ENCODE measurements at places on chromosomes 1 and 21. TPM values are rescaled to one million over a fixed set of nuclear protein-coding genes. Genes with fewer than 3 reads are reported as not detected.

Gene KPRP
- not detected for polyA plus RNA-seq

DNA sequence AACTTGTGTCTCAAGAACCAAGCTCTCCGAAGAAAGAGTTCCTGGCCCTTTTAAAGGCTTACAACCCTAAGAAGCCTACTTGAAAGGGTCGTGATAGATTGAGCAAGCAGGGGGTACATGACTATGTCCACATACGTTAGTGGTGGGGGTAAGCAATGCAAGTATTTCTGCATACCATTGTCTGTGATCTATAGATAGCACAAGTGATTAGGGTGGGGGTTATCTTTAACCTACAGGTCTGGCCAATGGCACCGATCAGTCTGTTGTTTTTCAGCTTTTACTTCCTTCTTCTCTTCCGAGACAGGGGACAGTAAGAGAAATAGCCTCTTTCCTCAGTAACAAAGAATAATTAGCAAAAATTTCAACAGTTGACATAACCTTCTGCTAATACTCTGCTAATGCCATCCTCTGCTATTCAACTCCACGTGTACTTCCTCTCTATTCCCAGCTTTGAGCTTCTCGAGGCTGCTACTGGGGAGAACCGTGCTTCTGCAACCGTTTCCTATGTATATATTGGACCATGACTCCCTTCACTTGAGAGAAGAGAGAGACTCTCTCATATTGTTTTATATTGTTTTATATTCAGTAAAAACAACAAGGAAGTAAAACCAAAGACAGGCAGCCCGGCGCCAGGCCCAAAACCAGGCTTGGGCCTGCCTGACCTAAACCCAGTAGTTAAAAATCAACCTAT lies 727.7 kb upstream of the NCAM2 start:
- DNase-seq = no peak
- H3K4me1 ChIP-seq = no peaks in the 10 kb centered on the region
- H3K27ac ChIP-seq = no peak overlapping the region
- no peaks in the 10 kb centered on the region for H3K27me3 ChIP-seq

- no peak for DNase-seq
- H3K36me3 ChIP-seq = no peaks in the 10 kb centered on the region
- H3K27me3 ChIP-seq = no peaks in the 10 kb centered on the region
- H3K4me3 ChIP-seq = peak overlapping the region; percentile 27
- peaks cover 21% of the 10 kb centered on the region for H3K4me1 ChIP-seq
Observed at GRCh38 chr1:192516776-192517297, 58.7 kb upstream of the RGS1 start.

DNA sequence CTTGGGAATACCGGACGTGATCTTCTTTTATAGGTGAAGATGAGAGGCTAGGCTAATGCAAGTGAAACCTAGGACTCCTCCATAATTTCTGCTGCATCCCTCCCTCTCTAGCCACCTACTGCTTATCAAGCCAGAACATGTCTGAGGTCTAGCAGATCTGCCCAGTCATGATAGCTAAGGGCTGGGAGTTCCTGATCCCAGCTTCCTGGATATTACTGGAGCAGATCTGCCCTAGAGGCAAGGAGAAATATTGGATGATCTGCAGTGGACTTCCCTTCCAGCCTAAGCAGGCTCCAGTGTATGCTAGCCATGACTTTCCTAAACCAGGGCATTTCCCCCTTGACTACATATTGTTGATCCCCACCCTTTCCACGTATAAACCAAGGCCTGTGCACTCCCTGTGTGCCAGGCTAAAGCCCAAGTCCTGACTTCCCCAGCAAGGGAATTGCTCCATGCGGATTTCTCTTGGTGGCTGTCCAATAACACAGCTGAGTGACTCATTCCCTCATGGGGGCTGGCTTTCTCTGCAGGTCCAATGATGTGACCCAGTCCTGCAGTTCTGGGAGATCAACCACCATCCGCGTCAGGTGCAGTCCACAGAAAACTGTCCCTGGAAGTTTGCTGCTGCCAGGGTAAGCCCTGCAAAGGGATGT lies 15.5 kb upstream of the SARS1 start:
- H3K27me3 ChIP-seq = no peaks in the 10 kb centered on the region
- no peaks in the 10 kb centered on the region for H3K36me3 ChIP-seq
- H3K4me1 ChIP-seq = no peaks in the 10 kb centered on the region
- no peak overlapping the region for H3K27ac ChIP-seq
- no peak for DNase-seq
- H3K4me3 ChIP-seq = no peak overlapping the region

GRCh38 chr1:116286541-116286971 lies 86.5 kb upstream of the ATP1A1 start:
- no peaks in the 10 kb centered on the region for H3K4me1 ChIP-seq

GRCh38 chr21:45055861-45056260 lies 18.5 kb upstream of the ADARB1 start:
- DNase-seq = no peak
- H3K36me3 ChIP-seq = no peaks in the 10 kb centered on the region
- no peak overlapping the region for H3K4me3 ChIP-seq

DNA sequence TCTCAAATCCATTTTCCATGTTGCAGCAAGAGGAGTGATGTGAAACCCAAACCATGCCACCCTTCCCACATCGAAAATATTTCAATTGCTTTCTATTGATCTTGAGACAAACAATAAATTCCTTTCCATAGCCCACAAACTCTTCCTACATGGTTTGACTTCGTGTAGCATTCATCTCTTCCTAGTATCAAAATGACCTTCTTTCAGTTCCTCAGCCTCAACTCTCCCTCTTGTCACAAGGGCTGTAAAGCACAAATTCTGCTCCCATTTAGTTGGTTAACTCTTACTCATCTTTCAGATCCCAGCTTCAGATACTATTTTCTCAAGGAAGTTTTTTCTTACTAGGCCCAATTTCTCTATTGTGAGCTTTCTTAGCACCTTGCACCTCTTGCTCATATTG lies 99.0 kb downstream of the ZNF281 start:
- H3K27me3 ChIP-seq = no peaks in the 10 kb centered on the region
- peaks cover 3% of the 10 kb centered on the region for H3K4me1 ChIP-seq
- H3K4me3 ChIP-seq = no peak overlapping the region
- H3K27ac ChIP-seq = no peak overlapping the region

All from naive thymus-derived CD4-positive, alpha-beta T cell (primary cell).